Placental pericyte (primary cell): ENCODE measurements at places on chromosomes 2 and 18. TPM values are rescaled to one million over a fixed set of nuclear protein-coding genes. Genes with fewer than 3 reads are reported as not detected.

The SCN9A gene
- 3.3 and 60.1 TPM in 2 replicates for total RNA-seq

The EML6 gene
- total RNA-seq = 2.2 and 3.0 TPM in 2 replicates

The ARHGAP28 gene
- 0.44 and 0.72 TPM in 2 replicates for total RNA-seq

The C2orf74 gene
- total RNA-seq = 3.1 and 13.8 TPM in 2 replicates

The ASXL2 gene
- 14.2 and 20.2 TPM in 2 replicates for total RNA-seq

The HOXD13 gene
- not detected in 2 replicates for total RNA-seq

The GALNT14 gene
- 0.14 TPM in 1 of 2 replicates, not detected in the other for total RNA-seq

The CDC42EP3 gene
- total RNA-seq = 113 and 197 TPM in 2 replicates

The REL gene
- total RNA-seq = 3.3 and 5.3 TPM in 2 replicates
